NCI-H748 treated with DMSO at 0.1 percent for 48 hours (cell line): ENCODE measurements at places on chromosomes 3 and 15.
A peak's percentile ranks its signal among the peaks of the same experiment; 100 is the strongest.

DNA sequence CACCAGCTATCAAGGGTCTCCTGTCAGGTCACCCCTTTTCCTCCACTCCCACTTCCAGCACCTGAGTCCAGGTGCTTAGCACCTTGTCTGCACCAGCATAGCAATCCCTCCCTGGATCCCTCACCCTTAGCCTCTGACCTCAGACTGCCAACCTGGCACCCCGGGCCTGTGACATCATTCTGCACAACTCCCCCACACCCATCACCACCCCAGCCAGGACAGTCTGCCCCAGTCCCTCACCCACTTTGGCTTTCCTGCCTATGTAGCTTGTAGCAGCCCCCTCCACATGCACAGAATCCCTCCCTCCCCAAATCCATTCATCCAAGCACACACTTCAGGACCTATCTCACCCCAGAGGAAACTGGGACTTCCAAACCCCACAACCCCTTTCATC is 819 bp upstream of the PLXNB1 start:
- no peak for DNase-seq

- DNase-seq, result no peak
These were observed 581.3 kb downstream of the UNC13C start for GRCh38 chr15:54559405-54560069.

DNA sequence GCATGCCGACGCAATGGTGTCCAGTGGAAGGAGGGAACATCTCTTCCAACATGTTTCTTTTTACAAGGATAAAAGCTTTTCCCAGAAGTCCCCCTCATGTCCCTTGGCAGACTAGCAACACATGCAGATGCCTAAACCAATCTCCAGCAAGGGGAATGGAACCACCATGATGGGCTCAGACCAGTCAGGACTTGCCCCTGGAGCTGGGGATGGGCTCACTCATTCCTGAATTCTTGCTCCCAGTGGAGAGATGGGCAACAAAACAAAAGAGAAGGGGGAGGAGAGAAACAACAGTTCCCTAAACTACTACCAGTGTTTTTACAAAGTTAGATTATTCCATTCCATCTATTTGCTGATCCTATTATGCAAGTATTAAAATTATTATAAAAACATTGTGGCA is 76.8 kb upstream of the OXTR start:
- DNase-seq, result no peak

DNA sequence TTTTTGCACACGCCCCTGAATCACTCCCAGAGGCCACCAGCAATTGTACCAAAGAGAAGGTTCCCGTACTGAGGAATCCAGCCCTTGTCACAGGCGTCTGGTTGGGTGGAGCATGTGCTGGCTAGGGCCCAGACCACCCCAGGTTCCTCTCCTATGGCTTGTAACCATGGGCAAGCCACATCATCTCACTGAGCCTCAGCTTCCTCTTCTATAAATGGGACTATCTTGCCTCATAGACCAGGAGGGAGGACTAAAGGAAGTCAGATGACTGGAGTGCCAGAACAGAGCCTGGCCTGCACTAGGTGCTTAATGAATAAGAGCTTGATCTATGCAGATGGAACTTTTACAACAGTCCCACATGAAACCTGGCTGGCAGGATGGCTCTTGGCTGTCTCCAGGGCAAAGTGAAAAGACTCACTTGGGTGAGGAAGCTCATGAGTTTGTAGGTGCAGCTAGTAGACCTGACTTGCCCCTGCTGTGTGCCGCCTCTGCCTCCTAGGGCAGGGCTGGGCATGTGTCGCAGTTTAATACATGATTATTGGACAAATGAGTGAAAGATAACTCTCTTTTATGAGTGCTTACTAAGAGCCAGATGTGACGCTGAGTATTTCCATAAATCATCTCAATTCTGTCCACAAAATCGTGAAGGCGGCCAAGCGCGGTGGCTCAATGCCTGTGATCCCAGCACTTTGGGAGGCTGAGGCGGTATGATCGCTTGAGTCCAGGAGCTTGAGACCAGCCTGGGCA is 29.3 kb downstream of the CTSH start:
- no peak for DNase-seq

DNA sequence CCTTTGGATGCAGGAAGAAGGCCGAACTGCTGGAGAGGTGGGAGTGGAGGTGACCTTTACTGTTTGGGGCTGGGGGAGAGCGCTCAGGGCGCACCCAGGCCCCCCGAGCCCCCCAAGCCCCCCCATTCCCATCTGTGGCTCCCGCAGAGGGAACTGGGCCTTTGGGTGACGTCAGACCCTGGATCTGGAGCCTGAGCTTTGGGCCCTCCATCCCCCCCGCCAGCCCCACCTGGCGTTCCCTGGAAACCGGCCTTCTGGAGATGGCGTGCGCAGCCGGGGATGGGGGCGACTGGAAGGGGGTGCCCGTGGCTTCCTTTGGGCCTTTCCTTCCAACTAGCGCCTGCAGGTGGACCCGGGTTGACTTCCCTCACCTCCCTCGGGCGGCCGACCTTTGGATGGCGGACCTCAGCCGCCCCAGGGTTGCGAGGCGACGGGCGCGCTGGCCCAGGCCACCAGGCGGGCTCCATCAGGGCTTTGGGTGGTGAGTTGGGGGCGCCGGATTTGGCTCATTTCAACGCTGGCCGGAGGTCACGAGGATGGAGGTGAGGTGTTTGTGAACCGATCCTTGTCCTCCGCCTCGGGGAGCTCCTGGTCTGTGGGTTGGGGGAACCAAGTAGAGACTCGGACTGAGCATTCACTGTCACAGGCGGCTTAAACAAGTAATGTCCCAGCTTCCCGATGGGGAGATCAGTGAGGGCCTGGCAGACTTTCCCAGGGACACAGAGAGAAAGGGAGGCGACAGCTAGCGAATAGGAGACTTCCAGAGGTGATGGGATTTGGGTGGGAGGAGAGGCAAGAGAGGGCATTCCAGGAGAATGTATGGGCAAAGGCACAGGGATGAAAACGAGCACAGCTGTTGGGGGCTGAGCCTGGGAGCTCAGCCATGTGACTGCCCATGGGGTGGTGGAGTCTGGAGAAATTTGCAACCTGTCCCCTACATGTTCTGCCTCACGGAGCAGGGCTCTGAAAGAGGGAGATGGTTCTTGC is 709 bp downstream of the SCAMP5 start:
- peak; percentile 3 for DNase-seq

DNA sequence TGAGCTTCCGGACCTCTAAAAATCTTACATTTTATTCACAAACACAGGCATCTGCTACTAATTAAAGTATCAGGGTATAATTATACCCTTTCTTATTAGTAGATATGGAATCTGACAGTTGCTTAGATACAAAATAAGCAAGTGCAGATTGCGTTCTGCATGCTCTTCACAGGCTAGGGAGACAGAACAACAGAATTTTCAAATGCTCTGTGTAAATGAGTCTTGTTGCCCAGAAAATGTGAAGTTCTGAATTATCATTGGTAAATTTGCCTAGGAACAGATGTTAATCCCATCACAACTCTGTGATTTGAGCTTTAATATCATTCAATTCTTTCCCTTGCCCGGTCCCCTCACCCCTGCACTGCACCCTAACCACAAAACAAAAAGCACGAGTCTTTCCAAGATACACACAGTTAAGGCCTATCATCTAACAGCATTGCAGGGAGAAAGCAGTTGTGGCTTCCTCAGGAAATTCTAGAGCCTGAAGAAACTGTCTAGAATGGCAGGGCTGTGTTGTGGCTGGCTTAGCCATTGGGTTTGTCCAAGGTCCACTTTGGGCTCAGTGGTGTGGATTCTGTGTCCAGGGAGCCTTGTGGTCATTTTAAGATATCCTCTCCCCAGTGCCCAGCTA is 119.8 kb downstream of the PDCD6IP start:
- no peak for DNase-seq

DNA sequence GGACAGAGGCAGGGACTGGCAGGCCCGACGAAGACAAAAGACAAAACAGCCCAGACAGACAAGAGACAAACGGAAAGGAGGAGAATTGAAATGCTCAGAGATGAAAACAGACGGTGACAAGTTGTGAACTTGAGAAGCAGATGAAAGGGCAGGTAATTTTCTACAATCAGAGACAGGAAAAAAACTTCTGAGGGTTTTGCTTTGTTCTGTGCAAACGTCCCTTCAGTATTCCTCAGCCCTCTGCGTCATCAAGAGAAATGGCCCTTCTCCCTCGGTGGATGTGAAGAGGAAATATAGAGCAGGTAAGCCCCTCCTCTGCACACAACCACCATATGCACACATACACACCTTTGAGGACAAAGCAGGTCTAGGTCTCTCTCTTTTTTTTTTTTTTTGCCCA is 206.6 kb downstream of the UACA start:
- DNase-seq, result no peak

DNA sequence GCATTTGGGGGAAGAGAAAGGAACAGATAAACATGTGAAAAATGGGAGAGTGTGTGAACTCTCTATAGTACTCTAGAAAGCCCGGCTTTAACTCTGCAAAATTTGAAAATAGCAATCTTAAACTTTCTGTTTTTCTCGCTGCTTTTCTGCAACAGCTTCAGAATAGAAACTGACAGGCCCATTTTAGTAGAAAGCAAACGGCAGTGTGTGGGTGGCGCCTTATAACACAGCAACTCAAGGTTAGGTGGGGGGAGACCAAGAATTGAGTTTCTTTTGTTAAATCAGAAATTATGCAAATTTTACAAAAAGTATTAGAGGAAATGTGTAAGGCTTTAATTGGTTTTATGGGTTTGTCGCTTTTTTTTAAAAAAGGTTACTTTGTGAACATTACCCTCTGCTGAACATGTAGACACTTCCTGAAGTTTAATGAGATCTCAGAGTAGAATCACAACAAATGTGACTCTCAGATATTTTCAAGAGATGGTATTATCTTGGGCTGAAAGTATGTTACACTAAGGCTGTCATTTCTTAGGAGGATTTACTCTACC is 107.0 kb downstream of the PTPRG start:
- DNase-seq, result no peak

- no peak for DNase-seq
These were observed 102.1 kb upstream of the FHIT start for GRCh38 chr3:61353382-61353781.

DNA sequence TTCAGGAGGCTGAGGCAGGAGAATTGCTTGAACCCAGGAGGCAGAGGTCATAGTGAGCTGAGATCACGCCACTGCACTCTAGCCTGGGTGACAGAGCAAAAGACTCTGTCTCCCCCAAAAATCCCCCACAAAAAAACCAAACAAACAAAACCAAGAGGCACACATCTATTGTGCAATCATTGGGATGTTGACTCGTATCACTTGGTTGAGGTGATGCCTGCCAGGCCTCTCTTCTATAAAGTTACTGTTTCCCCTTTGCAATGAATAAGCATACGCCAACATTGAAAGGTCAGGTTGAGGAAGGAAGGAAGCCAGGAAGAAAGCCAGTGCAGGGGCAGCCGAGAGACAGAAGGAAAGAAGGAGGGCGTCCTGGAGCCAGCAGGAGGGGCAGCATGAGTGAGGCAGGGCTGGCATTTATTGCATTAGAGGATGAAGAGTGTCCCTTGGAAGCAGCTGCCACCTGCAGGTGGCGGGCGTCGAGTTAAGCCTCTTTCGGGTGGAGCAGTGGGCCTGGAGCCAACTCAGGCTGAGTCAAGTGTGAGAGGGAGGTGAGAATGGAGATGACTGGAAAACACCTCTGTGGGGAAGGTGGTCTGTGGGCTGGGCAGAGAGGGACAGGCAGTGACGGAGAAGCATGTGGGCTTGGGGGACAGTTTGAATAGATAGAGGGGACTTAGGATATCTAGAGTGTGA is 8.3 kb upstream of the CSPG4 start:
- DNase-seq, result no peak
